ENCODE measurements at places on chromosomes 2 and 18.

- H3K36me3 ChIP-seq = no peaks in the 10 kb centered on the region
- H3K4me3 ChIP-seq = no peak overlapping the region
- no peaks in the 10 kb centered on the region for H3K4me1 ChIP-seq
- DNase-seq = no peak
- H3K27me3 ChIP-seq = no peaks in the 10 kb centered on the region
Observed at GRCh38 chr18:6487968-6488367, 73.3 kb upstream of the L3MBTL4 start.

DNA sequence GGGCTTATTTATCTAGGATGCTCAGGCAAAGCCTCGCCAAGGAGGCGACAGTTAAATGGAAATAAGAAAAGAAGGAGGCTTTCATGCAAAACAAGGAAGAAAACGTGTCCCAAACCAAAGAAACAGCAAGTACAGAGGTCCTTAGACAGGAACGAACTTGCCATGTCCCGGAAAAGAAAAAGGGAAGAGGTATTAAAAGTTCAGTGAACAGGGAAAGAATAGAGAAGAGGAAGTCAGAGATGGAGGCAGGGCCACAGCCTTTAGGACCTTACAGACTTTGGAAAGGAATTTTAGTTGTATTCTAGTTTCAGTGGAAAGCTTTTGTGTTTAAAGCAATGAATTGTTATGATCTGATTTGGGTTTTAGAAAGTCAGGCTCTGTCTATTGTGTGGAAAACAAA is 22.1 kb downstream of the IKZF2 start:
- H3K36me3 ChIP-seq = no peaks in the 10 kb centered on the region
- peak overlapping the region; percentile 17 for H3K27ac ChIP-seq
- H3K4me1 ChIP-seq = peaks cover 6% of the 10 kb centered on the region

DNA sequence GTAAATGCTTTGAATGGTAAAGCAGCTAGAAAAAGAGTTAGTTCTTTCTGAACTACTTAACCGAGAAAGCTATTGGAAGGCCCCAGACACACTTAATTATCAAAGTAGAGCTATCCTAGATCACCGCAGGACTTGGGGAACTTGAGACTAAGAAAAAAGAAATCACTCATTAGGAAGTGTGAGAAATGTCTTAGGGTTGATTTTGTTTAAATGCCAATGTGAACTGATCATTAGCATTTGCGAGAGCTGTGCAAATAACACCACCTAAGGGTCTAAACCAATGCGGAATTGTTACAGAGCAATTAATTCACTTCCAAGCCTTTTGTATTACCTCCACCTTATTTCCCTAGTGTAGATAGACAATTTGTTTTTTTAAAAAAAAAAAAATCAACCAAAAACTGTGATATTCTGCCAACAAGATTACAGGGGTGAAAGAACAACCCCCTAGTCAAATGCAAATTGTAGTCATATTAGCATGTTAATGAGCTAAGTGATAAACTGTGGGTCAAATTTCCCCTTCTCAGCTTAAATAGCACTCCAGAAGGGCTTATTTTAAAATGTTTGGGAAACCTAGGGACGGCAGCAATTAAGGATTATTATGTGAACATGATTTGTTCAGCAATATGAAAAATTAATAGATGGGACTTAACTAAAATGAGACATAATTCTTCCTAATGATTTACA is 246.2 kb upstream of the STON1 start:
- no peaks in the 10 kb centered on the region for H3K4me1 ChIP-seq
- H3K27ac ChIP-seq = no peak overlapping the region
- H3K4me3 ChIP-seq = no peak overlapping the region
- no peak for DNase-seq

GRCh38 chr18:35386600-35387100 is 9.5 kb upstream of the ZNF396 start:
- H3K27me3 ChIP-seq = peaks cover 15% of the 10 kb centered on the region
- no peaks in the 10 kb centered on the region for H3K36me3 ChIP-seq
- DNase-seq = peak; percentile 79

DNA sequence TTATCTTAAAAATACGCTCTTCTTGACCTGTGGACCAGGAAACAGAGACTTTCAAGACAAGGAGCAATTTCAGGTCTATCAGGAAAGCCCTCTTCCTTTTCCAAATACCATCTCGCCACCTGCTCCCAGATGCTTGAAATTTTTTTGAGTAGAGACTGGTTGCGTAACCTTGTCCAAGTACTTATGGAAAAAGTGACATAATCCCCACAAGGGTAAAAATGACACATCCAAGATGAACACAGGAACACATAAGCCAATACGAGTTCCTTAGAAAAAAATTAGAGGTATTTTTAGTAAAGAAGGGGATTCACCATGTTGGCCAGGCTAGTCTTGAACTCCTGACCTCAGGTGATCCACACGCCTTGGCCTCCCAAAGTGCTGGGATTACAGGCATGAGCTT is 1.8 kb downstream of the SERPINB13 start:
- no peak overlapping the region for H3K27ac ChIP-seq
- peaks cover 6% of the 10 kb centered on the region for H3K27me3 ChIP-seq
- H3K36me3 ChIP-seq = no peaks in the 10 kb centered on the region

- H3K27me3 ChIP-seq = no peaks in the 10 kb centered on the region
- H3K27ac ChIP-seq = no peak overlapping the region
- no peak overlapping the region for H3K4me3 ChIP-seq
- H3K36me3 ChIP-seq = no peaks in the 10 kb centered on the region
- no peaks in the 10 kb centered on the region for H3K4me1 ChIP-seq
Observed at GRCh38 chr2:138919120-138919747, 139.0 kb upstream of the NXPH2 start.

- H3K27me3 ChIP-seq = peaks cover 15% of the 10 kb centered on the region
- DNase-seq = no peak
- no peak overlapping the region for H3K27ac ChIP-seq
- H3K36me3 ChIP-seq = no peaks in the 10 kb centered on the region
Observed at GRCh38 chr18:34942975-34943374, 98.2 kb upstream of the MAPRE2 start.

- no peak for DNase-seq
- H3K27me3 ChIP-seq = no peaks in the 10 kb centered on the region
- H3K27ac ChIP-seq = no peak overlapping the region
- no peaks in the 10 kb centered on the region for H3K4me1 ChIP-seq
Observed at GRCh38 chr2:77604953-77605929, 83.1 kb upstream of the LRRTM4 start.

Data from activated CD4-positive, alpha-beta T cell treated with anti-CD3 and anti-CD28 coated beads for 36 hours (primary cell).